ENCODE measurements at places on chromosomes 2 and 18.

- no peak for DNase-seq
These were observed 51.4 kb downstream of the DCDC2C start for GRCh38 chr2:3754795-3755194.

GRCh38 chr2:189092936-189093335, 86.6 kb downstream of the COL5A2 start:
- DNase-seq = no peak

- DNase-seq = no peak
These were observed 24.5 kb downstream of the ROCK2 start for GRCh38 chr2:11319939-11320338.

GRCh38 chr2:60819155-60819862, 62.1 kb upstream of the REL start:
- no peak for DNase-seq

GRCh38 chr2:9300214-9300613, 93.6 kb downstream of the ASAP2 start:
- no peak for DNase-seq

DNA sequence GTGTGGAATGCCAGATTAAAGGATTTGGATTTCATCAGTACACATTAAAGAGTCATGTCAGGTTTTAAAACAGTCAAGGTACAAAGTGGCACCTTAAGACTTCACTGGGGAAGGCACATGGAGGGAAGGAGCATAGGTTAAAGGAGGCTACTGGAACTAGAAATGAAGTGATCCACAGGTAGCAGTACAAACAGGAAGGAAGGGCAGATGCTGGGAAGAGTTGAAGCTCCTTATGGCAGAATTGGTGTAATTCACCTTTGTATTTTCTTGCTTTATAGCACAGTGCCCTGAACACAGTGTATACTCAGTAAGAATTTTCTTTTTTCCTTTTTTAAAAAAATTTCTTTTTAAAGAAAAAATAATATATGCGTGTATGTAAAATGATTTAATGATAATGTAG, 177.1 kb downstream of the BABAM2 start:
- DNase-seq = no peak

DNA sequence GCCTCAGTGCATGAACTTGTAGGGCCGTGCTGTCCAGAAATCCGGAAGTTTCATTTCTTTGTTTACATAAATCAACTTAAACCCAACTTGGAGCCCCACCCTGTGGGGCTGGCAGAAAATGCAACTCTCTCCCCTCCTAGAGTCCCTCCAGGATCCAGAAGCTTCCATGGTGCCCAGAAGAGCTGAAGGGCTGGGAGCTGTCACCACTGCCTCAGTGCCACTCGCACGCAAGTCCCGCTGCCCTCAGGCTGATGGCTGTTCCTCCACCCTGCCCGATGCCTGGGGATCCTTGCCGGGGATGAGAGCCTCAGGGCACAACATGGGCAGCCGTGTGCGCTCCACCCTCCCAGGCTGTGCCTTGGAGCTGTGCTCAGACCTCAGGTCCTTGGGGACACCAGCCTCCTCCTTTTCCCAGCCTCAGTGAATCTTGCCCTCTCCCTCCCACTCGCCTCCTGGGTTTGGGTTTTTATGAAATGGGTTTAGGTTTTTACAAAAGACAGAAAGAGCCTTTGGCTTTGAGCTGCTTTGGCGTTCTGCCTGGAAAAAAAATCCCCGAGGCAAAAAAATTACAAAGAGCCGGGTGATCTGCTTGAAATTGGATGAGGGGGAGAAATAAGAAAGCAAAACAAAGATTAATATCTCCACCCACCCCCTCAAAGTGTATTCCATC, 155.2 kb downstream of the TWIST2 start:
- DNase-seq = no peak

DNA sequence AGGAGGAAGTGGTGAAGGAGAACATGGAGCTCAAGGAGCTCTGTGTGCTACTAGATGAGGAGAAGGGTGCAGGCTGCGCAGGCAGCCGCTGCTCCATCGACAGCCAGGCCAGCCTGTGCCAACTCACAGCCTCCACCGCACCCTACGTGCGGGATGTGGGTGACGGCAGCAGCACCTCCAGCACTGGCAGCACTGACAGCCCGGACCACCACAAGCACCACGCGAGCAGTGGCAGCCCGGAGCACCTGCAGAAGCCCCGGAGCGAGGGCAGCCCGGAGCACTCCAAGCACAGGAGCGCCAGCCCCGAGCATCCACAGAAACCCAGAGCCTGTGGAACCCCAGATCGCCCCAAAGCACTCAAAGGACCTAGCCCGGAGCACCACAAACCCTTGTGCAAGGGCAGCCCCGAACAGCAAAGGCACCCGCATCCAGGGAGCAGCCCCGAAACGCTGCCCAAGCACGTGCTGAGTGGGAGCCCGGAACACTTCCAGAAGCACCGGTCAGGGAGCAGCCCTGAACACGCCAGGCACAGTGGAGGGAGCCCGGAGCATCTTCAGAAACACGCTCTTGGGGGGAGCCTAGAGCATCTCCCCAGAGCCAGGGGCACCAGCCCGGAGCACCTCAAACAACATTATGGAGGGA, 9.0 kb downstream of the CCDC85A start:
- DNase-seq = no peak

DNA sequence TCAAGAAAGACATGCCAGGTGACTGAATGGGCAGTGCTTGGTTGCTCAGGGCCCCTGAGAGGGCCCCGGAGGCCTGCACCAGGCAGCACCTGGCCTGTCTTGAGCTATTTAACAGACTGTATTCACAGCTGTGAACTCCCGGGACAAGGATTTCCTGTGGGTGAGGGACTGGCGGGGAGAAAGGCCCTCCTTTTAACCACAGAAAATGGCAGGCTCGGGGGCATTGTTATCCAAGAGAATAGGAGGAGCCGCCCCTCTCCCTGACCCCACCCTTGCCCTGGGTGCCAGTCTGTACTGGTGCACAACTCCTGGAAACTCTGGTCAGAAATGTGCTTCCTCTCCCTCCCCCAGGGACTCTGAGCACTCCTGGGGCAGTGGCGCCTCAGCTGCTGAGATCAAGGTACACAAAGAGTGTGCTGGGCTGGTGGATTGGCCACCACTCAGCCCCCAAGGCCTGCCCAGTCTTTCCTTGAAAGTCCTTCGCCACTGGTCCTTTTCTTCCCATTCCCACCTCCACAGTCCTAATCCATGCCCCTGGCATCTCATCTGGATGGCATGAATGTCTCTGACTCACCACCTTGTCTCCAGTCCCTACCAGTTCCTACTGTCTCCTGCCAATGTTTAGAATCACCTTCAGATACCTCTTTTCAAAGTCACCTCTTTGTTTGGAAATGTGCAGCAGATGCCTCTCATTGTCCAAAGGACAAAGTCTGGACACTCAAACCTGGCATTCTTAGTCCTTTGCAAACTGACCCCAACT, 19.6 kb upstream of the EPAS1 start:
- DNase-seq = no peak

DNA sequence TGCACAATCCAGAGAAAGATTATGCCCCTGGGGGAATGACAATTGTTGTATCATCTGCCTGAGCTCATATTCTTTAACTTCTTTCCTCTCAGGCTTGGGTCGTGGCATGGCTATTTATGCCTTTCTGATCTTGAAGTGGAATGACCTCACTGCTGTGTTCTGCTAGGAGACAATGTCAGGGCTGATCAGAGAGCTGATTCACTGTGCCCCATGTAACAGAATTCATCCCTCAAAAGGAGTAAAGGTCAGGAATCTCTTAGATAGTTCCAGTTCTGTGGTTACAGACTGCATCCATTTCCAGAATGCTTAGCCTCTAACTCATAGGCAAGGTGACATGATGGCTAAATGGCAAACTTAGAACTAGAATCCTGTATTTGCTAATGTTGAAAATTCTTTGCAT, 511.7 kb upstream of the CNTNAP5 start:
- no peak for DNase-seq

- DNase-seq = no peak
These were observed 156.3 kb upstream of the MSH6 start for GRCh38 chr2:47626664-47627063.
